ENCODE measurements at places on chromosomes 12 and 14.

GRCh38 chr12:76299536-76300296, 48.5 kb downstream of the BBS10 start:
- no peak for DNase-seq

- no peak for DNase-seq
These were observed 25.1 kb downstream of the SPPL3 start for GRCh38 chr12:120879102-120879501.

DNA sequence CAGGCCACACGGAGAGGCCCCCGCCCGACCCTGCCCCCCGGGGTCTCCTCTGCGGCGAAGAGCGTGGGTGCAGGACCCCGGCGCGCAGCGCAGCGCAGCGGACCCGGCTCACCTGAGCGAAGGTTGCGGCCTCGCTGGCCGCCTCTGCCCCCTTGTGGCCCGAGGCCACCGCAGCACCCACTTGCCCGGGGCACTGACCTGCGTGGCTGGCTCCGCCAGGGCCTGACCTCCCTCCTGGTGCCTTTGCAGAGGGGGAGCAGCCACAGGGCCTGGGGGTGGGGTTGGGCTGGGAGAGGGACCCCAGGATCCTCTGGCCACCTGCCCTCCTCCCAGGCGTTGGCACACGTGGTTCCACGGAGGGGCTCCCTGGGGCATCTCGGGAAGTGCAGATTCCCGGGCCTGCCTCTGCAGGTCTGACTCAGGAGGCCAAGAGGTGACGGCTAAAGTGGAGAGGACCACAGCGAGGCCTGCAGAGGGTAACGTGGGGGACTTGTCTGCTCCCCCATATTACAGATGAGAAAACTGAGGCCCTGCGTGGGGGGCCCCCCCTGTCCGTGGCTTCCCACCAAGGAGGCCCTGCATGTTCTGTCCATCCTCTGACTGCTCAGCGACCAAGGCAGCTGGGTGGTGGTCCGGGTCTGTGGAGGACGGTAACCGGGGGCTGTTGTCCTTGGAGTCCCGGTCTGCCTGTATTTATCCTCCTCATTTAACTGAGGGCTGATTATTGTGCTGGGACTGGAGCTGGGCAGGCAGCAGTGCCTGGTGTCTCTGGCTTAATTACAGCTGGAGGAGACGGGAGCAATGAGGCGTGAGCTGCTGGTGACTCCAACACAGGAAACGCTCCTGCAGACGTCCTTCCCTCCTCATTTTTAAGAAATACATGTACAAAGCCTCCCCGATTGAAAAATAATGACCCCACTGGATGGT, 67.9 kb upstream of the BEGAIN start:
- DNase-seq = no peak

GRCh38 chr12:115296613-115297198, 612.7 kb upstream of the TBX3 start:
- DNase-seq = no peak

- no peak for DNase-seq
These were observed 34.4 kb downstream of the CORO1C start for GRCh38 chr12:108696996-108697290.

- DNase-seq = no peak
These were observed 761.5 kb downstream of the GALC start for GRCh38 chr14:87231336-87232026.

DNA sequence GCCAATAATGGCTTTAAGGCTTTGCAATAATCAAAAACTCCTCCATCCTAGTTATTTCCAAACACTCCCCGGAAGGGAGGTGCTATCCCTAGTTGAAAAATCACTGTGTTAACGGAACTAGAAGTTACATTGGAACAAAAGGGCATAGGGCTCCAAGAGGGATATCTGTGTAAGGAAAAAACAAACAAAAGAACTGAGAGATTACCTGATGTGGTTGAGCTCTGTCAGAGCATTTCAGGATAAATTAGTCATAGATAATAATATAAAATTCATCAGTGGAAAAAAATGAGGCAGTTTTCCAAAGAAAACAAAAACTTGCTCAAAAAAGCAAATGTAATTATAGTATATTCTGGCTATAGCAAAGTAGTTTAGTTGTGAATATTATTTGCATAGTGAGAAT, 27.4 kb upstream of the PAPLN start:
- DNase-seq = no peak

Data from thymus (tissue), 14 donors.